Foreskin keratinocyte (primary cell): ENCODE measurements at places on chromosomes 1 and 21. TPM values are rescaled to one million over a fixed set of nuclear protein-coding genes. Genes with fewer than 3 reads are reported as not detected.

C8A gene
- total RNA-seq, result not detected in 2 replicates

ANGPTL3 gene
- total RNA-seq, result not detected in 2 replicates

KMO gene
- total RNA-seq, result 0.07 and 0.27 TPM in 2 replicates

NBPF6 gene
- not detected in 2 replicates for total RNA-seq

GSTM2 gene
- 6.7 and 8.5 TPM in 2 replicates for total RNA-seq

MAN1A2 gene
- 19.5 and 22.7 TPM in 2 replicates for total RNA-seq

LAX1 gene
- 0.07 TPM in 2 replicates for total RNA-seq

GRCh38 chr1:216523449-216524190, 100.4 kb upstream of the USH2A start:
- no peak for DNase-seq

DNA sequence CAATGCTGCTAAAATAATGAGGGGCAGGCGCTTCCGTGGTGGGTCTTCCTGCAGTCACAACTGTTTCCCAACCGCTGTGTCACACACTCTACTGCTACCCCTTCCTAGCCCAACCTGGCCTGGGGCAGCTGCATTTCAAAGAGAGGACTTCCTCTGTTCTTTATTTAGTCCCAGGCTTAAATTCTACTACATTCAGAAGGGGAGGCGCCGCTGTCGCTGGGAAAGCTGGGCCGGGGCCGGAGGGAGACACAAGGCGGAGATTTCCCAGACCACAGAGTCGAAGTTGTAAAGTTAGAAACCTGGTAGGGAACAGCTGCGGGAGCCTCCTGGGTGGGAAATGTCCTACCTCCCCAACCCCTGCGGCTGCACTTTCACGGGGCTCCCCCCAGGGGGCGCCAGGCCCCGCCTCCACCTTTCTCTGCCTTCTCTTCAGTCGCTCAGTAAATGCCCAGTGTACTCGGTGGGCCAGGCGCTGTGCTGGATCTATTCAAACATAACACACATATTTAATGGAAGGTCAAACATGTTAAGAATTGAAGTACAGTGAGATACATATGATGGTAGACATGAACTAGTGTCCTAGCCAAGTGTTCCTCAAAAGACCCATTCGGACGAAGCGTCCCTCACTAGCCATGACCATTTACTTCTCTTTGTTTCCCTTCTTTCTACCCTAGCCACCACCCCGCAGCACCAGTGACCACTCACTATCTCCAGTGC, 23.1 kb downstream of the DYRK3 start:
- no peak for DNase-seq

DNA sequence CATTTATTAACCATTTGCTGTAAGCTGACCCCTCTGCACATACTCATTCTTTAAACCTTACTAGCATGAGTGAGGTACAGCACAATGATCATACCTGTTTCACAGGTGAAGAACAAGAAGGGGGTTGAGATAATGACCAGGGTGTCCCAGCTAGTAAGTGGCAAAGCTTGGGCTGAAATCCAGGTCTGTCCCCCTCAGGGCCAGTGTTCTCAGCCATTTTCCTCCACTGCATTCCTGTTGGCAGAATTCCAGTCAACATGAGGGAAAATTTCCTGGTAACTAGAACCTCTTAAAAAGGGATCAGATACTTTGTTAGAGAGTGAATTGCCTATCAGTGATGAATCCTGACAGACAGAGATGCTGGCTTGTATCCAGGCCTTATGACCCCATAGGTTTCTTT, 48.1 kb downstream of the SPATA46 start:
- DNase-seq, result no peak

DNA sequence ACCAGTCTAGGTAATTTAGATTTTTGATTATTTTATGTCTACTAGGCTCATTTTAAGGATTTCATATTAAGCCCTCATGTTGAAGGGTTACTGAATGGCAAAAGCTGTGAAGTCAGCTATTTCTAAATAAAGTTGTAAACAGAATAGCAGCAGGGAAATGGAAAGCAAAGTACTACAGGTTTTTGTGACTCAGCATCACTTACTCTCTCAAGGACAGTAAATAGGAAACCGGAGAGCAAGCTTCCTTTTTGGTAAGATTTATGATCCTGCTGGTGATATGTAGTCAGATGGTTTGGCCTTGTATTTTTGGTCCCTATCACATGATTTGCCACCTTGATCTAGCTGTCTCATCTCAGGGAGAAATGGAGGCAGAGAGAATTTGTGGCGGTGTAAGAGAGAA, 226.0 kb downstream of the RPS6KC1 start:
- no peak for DNase-seq

GRCh38 chr1:16984717-16985116, 4.3 kb upstream of the MFAP2 start:
- DNase-seq, result peak; percentile 66

DNA sequence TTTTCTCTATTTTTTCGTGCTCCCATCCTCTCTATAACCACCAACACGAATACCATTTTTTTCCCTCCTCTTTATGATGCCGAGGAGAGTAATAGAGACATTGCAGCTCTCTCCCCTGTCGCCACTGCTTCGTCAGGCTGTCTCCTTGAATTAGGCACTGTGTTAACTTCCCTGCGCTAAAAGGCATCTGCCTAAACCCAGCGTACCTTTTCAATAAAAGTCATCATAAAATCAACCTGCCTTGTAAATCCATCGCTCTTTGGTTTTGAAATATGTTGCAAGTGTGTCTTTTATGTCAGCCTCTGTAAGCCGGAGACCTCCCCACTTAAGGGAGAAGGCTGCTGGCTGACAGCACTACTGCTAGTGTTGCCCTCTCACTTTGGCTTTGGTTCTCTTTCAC, 8.7 kb downstream of the RNF220 start:
- no peak for DNase-seq

GRCh38 chr1:187876775-187877174, 1048.0 kb downstream of the PLA2G4A start:
- DNase-seq, result no peak

DNA sequence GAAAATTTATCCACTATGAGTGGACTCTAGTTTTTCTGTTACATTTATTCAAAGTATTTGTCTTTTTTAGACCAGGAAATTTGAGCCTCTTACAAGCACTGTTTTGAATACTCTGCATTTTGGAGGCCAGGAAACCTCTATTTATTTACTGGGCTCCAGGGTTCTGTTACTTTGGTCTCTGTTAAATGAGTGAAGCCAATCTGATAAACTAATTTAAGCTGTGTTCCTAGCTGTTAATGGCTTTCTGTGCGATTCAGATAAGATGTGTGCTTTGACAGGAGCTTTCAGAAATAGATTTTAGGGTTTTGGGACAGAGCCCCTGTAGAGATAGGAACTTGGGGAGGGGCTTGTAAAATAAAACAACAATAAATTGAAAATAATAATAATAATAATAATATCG, 23.9 kb downstream of the ACKR1 start:
- DNase-seq, result no peak

DNA sequence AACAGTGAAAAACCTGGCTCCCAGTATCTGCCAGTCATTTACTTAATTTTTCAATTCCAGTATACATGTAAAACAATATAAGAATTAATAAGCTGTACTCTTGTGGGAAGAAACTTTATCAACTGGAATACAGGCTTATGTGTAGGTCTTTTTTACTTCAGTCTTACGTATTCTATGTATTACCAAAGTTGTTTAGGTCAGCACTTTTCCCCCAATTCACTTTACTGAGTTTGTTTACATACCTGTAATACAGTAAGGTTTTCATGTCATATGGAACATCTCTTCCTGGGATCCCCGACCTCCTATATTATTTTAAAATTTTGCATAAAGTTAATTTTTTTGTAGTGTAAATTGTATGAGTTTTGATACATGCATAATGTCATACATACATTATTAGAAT, 181.8 kb upstream of the OLFM3 start:
- DNase-seq, result no peak

DNA sequence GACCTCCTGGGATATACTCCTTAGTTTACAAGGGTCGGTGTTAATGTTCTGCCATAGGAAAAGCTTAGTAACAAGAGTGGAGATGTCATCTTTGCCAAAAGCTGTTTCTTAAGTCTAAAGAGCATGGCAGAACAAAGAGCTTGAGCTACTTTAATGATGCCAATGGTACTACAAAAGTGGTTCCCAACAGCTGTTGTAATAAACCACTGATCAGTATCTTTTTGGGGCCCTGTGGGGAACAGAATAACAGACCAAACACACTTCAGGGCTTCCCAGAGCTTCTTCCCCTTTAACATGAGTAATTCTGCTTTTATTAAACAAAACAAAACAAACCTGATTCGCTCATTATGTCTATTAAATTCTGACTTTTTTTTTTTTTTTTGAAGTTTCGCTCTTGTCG, 116.3 kb downstream of the NCAM2 start:
- DNase-seq, result no peak

DNA sequence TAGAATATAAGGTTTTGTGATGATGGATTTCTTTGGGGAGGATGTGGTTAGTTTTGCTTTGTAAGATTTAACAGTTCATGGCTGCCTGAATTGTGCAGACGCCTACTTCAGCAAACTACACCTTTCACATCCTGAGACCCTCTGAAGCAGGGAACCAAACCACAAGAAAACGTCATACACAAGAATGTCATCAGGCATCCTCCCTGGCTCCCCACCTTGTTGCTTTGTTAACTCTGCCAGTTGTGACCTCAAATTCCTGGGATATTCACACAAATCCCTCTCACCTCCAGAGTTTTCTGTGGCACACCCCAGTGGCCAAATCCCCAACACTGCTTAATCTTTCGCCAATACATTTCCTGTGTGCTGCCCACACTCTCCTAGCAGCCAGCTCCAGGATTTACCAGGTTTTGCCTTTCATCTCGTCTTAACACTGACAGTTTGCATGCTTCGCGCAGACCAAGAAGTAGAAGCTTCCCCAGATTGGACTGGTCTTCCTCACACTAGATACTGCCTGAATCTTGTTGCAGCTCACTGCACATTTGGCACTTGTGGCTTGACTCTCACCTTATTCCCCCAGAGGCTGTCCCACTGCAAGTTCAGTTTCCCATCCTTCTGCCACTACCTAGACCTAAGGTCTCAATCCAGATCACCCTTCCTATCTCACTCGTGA, 51.1 kb upstream of the CTTNBP2NL start:
- DNase-seq, result no peak

DNA sequence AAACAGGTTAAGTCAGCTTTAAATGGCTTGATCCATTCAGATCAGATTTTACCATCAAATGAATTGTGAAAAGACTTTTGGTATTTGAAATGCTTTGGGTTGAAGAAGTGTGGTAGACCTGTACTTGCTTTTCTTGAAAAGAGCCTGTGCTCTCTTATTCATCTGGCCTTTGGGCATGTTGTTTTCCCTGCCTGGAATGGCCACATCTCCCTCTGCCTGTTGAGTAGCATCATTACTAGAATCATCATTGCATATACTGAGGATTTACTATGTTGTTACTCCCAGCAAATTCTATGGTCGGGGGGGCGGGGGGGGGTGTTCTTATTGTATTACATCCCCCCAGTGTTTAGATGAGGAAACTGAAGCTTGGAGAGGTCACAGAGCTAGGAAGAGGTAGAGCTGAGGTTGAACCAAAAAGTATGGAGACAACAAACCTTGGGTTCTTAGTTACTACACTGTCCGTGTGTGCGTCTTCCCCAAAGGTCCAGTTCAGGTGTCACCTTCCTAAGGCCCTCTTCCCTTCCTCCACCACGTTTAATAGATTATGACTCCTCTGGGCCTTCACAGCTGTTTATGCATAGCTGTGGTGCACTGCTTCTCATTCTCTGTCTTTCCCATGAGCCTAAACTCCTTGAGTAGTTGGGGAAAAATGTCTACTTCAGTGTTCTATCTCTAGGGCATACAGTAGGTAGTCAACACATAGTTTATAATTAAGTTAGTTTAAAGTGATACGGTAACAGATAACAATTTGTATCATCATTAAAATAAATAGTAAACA, 246.4 kb upstream of the HOOK1 start:
- DNase-seq, result no peak
